ENCODE measurements at places on chromosomes 3 and 15.

- DNase-seq, result no peak
Measured at GRCh38 chr3:81218023-81218422, 543.4 kb downstream of the GBE1 start.

- DNase-seq, result no peak
Measured at GRCh38 chr3:11784971-11785377, 61.7 kb downstream of the TAMM41 start.

GRCh38 chr15:78080088-78080460 is 2.6 kb upstream of the TBC1D2B start:
- no peak for DNase-seq

DNA sequence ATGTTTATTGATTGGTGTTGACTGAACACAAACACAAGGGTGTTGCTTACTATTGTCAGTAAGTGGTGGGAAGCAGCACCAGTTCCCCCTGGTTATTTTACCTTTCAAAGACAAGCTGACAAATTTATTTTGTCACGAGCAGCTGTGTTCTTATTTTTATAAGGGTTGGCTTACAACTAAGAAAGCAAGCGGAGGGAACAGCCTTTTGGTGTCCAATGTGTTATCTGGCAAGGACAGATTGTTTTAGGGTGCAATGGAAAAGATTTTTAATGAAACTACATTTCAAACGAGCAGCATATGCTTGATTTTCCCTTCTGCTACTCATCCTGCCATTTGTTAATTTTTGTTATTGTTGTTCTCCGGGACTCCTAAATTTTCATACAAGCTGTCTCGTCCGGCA is 920.6 kb upstream of the CFAP20DC start:
- DNase-seq, result no peak

GRCh38 chr3:100532411-100532810 is 40.0 kb downstream of the TMEM45A start:
- no peak for DNase-seq

DNA sequence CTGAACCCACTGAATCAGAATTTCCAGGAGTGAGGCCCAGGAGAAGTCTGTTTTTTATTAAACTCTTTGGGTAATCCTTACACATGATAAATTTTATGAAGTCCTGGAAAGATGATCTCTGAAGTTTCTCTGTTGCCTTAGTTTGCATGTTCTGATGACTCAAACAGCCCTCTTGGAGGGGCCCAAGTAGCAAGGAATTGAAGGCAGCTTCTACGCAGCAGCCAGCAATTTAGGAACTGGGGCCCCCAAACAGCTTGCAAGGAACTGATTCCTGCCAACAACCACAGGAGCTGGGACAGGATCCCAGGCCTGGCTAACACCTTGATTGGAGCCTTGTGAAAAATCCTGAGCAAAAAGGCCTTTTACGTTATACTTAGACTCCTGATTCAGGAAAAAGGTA is 5.4 kb upstream of the ACP3 start:
- DNase-seq, result no peak

DNA sequence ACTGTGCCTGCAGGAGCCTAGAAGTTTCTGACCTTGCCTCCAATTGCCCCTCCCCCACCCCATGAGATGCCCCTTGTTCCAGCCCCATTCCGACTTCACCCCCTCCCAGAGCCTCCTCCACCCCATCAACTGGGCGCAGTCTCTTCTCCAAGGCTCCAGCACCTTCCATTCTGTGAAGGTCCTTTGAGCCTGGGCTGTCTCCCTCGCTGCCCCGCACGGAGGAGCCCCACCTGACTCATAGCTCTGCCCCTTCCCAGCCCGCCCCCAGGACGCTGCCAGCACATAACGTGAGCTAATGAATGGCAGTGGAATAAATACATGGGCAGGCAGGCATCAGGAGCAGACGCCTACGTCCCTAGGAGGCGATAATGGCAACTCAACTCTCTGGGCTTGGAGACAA is 113.1 kb downstream of the NUP210 start:
- DNase-seq, result no peak

DNA sequence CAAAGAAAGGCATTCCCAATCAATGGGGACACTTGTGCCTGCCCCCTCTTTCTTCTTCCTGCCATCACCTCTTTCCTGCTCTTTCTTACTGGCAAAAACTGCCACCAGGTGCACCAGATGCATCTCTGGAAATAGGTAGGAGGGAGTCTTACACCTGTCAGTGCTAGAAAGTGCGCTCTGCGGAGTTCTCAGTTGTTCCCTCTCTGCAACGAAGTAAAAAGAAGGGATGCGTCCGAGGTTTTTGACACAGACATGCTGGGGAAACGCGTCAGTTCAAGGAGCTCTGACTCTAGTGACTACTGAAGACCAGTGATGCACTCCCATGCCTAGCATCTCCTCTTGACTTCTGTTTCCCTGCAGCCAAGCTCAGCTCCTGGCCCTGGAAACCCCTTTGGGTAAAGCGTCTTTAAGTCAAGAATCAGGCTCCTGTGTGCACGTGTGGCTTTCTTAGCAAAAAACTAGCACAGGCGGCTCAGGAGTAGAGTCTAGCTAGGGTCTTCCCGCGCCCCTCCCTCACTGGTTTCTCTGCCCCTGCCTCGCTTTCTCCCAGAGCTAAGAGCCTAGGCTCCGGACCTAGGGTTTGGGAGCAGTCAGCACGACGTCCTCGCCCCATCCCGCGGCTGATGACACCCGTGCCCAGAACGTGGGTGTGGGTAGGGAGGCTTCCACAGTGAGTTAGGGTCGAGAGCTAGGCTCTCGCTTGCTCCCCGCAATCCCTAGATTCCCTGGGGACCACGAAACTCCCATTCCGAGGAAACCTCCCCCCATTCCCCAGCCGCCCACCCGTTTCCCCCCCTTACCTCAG is 564 bp upstream of the GRM7 start:
- no peak for DNase-seq

DNA sequence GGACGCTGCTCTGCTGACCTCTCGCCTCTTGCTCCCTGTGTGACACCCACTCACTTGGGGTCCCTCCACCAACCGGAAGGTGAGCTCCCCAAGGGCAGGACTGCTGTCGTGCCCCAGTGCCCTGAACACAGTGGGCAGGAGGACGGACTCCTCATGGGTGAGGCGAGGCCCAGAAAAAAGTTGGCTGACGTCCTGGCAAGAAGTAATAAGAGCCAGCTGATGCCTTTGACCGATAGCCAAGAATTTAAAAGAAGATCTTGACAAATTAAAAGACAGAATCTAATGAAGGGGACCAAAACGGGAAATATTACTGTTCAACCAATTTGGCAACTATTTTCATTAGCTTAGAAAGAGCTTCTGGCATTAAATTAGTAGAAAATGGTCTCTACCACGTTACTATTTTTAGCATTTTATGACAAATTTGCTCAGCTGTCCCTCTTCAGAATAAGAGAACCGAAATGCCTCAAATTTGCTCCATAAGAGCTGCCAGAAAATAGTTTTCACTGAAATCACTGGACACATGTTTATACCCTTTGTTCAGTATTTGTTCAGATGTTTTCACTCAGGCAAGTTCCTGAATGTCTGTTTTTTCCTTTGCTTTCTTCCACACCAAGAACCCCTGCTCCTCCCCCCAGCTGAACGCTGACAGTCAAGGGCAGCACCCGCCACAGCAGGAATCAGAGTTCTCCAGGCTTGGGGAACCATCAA is 60.5 kb downstream of the XXYLT1 start:
- no peak for DNase-seq

GRCh38 chr3:112560307-112560706 is 1.5 kb downstream of the ATG3 start:
- DNase-seq, result no peak

GRCh38 chr15:35243758-35244157 is 158.7 kb upstream of the NANOGP8 start:
- no peak for DNase-seq

Measured in GF-D8 (cell line).